ENCODE measurements at places on chromosomes 1 and 21. TPM values are rescaled to one million over a fixed set of nuclear protein-coding genes. Genes with fewer than 3 reads are reported as not detected.

Gene ASCL5
- total RNA-seq, result not detected

Gene COQ8A
- total RNA-seq, result 25.6 TPM

GRCh38 chr1:64893921-64894320 lies 72.4 kb downstream of the JAK1 start:
- DNase-seq, result no peak

GRCh38 chr1:111507411-111508201 lies 4.2 kb upstream of the ADORA3 start:
- DNase-seq, result no peak

GRCh38 chr21:14243874-14244273 lies 27.9 kb downstream of the RBM11 start:
- no peak for DNase-seq

GRCh38 chr1:162823231-162823630 lies 32.7 kb downstream of the HSD17B7 start:
- no peak for DNase-seq

DNA sequence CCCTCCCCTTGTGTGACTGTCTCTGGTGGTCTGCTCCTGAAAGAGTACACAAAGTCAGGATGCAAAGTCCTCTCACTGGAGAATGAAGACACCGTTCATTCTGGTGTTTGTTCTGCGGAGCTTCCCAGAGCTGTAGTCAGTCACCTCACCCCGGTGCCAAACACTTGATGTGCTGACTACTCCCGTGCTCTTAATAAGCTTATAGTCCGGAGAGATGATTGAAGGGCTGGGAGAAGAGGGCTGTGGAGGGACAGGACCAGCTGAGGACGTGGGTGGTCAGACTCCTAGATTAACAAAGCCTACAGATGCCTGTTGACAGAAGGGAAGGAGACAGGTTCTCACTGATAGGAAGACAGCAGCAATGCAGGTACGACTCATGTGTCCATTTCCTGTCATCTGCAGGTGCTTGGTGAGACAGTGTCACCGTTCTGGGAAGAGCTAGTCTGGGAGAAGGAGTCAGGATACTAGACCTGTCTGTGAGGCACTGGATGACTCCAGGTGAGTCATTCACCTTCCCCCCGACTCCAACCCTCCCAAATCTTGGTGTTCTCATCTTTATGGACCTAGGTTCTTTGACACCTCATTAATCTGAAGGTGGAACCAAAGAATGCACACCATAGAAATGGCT lies 40.4 kb upstream of the LRRN2 start:
- DNase-seq, result no peak

DNA sequence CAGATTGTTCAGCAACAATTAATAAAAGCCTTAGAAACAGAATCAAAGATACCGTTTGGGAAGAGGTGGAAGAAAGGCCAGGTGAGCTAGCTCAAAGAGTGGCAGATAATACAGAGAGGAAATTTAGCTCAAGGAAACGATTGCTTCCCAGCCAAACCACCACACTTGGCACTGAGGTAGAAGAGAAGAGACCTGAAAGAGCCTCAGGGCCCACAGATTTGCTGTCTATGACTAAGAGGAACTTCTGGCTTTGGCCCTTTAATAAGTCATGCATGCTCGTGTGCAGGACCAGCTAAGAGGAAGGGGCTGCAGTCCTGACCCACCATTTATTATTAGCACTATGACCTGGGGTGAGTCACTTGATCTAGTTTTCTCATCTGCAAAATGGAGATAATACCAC lies 72.8 kb upstream of the BCL10 start:
- no peak for DNase-seq

- DNase-seq, result no peak
Observed at GRCh38 chr1:56972976-56973375, 7.2 kb upstream of the C8B start.

GRCh38 chr1:63523738-63524137 lies 413 bp downstream of the EFCAB7 start:
- DNase-seq, result no peak

All from thoracic aorta (tissue), 2 donors.